ENCODE measurements at places on chromosomes 5 and 9. TPM values are rescaled to one million over a fixed set of nuclear protein-coding genes. Genes with fewer than 3 reads are reported as not detected.

DNA sequence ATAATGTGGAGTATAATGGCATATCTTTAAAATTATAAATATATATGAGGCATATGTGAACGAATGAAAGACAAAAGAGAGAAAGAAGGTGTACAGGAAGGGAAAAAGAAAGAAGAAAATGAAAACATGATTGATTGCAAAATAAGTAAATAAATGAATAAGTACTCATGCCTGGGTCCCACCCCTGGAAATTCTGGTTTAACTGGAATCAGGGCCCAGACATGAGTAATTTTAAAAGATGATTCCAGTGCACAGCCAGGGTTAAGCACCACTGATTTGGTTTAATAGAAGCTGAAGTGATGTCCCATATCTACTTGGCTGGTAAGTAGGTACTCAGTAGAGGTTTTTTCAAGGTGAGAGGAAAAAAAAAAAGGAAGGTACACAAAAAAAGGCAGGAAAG is 34.0 kb upstream of the HOMER1 start:
- DNase-seq, result peak; percentile 19

DNA sequence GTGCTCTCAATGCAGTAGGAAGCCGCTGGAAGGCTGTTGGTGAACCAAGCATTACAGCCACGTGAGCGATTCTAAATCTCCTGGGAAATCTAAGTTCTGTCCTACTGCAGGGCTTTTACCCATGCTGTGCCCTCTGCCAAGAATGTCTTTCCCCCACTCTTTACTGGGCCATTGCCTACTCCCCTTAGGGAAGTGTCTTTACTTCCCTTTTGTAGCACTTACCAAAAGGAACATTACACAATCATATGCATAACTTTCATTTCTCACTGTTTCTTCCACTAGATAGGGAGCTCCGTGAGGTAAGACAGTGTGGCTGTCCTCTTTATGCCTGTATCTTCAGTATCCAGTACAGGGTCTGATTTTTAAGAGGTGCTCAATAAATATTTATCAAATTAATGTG is 241.7 kb upstream of the NR4A3 start:
- no peak for DNase-seq

GRCh38 chr9:104482921-104483570 is 21.0 kb upstream of the OR13F1 start:
- peak; percentile 12 for DNase-seq

Gene PCA3
- total RNA-seq, result 8.4 TPM

DNA sequence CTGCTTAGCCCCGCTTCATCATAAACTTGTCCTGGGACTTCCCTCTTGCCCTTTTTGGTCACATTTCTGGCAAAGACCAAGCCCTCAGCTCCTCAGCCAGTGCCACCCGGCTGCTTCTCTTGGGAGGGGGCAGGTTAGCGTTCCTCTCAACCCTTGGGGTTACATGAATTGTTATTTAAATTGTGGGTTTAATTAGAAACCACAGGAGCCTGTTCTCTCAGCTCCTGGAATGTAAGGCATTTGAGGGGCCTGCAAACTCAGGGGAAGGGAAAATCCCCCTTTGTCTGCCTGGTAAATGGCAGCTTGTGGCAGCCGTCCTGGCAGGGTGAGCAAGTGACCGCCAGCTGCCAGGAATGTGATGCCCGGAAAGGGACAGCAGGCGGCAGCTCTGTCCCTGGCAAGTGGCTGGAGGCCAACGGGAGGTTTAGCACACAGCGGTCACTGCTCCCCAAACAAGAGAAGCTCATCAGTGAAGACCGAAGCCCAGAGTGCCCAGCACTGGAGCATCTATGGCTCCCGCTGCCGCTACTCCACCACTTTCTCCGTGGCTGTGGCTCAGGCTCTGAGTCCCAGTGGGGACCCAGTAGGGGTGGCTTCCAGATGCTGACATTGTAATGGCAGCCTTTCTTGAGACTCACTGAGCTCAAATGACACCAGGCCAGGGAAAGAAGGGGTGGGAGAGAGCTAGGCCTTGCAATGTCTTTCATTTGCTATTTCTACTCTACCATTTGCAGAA is 51.7 kb downstream of the SHB start:
- no peak for DNase-seq

DNA sequence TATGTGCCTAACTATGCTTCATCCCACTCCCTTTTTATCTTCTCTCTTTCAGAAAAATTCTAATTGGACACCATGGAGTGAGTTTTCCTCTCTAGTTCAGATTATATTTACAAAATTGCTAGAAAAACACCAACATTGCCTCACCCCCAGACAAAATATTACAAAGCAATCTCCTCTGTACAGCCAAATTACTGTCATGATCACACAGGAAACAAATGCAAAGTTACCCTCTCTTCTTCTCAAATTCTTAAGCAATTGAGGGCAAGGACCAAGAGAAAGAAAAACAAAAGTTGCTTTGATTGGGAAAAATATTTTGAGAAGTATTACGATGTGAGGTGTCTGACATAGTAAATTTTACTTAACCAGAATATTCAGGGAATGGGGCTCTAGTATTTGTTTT is 30.8 kb upstream of the ABCA1 start:
- no peak for DNase-seq

Data from umbilical cord (tissue), 2 donors.